ENCODE measurements at places on chromosomes 5 and 9.

GRCh38 chr9:112315331-112316257 lies 17.8 kb downstream of the PTBP3 start:
- DNase-seq: no peak

DNA sequence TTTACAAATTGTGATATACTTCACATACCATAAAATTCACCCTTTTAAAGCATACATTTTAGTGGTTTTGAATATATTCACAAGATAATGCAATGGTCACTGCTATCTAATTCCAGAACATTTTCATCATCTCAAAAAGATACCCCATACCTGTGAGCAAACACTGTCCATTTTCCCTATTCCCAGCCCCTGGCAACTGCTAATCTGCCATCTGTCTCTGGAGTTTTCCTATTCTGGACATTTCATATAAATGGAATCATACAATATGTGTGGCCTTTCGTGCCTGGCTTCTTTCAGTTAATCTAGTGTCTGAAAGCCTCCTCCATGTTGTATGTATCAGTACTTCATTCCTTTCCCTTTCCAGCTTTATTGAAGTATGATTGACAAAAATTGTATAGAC lies 14.7 kb downstream of the SNX30 start:
- no peak for DNase-seq

- no peak for DNase-seq
Measured at GRCh38 chr9:98867429-98868168, 60.1 kb downstream of the GALNT12 start.

DNA sequence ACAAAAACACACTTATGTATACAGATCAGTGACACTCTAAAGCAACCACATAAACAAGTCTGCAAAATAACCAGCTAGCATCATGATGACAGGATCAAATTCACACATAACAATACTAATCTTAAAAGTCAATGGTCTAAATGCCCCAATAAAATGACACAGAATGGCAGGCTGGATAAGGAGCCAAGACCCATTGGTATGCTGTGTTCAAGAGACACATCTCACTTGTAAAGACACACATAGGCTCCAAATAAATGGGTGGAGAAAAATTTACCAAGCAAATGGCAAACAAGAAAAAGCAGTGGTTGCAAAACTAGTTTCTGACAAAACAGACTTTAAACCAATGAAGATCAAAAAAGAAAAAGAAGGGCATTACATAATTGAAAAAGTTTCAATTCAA lies 26.0 kb downstream of the GAPT start:
- DNase-seq: no peak

- DNase-seq: no peak
Measured at GRCh38 chr5:77770293-77771005, 5.7 kb downstream of the TBCA start.

GRCh38 chr9:86751207-86751606 lies 196.1 kb downstream of the GAS1 start:
- DNase-seq: no peak

- no peak for DNase-seq
Measured at GRCh38 chr5:163460562-163461171, at the start of gene HMMR. TSS of gene HMMR (plus strand) at chr5:163460632. CDS start at chr5:163460693, 61 bp downstream.

- DNase-seq: no peak
Measured at GRCh38 chr5:19314840-19315239, 673.2 kb downstream of the CDH18 start.
